ENCODE measurements at places on chromosomes 6 and 20.

- no peak for DNase-seq
Measured at GRCh38 chr6:107083047-107083768, 32.1 kb downstream of the BEND3 start.

GRCh38 chr6:161434921-161435747 lies 161.3 kb upstream of the AGPAT4 start:
- no peak for DNase-seq

DNA sequence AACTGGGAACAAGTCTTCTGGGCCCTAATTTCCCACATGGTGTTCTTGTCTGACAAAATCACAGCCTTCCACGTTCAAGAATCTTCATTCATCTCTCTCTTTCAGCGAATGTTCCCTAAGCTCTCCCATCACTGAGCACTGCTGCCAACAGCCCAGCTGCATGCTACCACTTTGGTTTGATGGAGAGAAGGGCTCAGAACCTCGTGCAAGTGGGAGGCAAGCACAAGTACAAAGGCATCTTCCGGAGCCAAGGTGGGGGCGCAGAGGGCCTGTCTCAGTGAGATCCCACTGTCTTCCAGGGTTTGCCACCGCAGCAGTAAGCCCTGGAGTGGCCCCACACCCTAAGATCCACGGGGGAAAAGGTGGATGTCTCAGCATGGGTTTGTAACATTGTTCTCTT lies 17.2 kb downstream of the DLL1 start:
- peak; percentile 28 for DNase-seq

DNA sequence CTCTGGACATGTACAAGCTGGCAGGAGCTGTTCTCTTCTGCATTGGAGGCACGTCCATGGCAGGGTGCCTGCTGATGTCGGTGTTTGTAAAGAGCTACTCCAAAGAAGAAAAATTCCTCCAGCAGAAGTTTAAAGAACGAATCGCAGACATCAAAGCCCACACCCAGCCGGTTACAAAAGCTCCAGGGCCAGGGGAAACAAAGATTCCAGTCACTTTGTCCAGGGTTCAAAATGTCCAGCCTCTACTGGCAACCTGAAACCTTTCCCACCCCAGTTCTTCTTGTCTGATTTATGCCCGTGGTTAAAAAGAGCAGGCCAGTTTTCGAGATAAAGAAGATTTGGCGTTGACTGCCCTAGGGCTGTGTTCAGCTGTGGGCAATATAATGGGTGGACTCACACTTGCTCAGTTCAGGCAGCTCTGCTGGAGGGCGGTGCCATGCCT lies 19.7 kb downstream of the NRSN1 start:
- no peak for DNase-seq

- DNase-seq = no peak
Measured at GRCh38 chr20:11467436-11467835, 450.3 kb upstream of the BTBD3 start.

- DNase-seq = no peak
Measured at GRCh38 chr6:98041921-98042320, 758.9 kb upstream of the MMS22L start.

GRCh38 chr6:13433709-13434121 lies 53.7 kb downstream of the GFOD1 start:
- no peak for DNase-seq

GRCh38 chr6:37555040-37555781 lies 55.5 kb upstream of the CCDC167 start:
- DNase-seq = no peak

GRCh38 chr20:23455639-23456038 lies 3.0 kb upstream of the CST11 start:
- DNase-seq = no peak

GRCh38 chr6:92710048-92710447 lies 709.3 kb downstream of the EPHA7 start:
- DNase-seq = no peak

GRCh38 chr6:39226639-39227329 lies 2.5 kb downstream of the KCNK5 start:
- no peak for DNase-seq

GRCh38 chr6:128731249-128732165 lies 151.4 kb upstream of the LAMA2 start:
- DNase-seq = no peak

- no peak for DNase-seq
Measured at GRCh38 chr20:24018796-24019195, 30.2 kb upstream of the GGTLC1 start.

DNA sequence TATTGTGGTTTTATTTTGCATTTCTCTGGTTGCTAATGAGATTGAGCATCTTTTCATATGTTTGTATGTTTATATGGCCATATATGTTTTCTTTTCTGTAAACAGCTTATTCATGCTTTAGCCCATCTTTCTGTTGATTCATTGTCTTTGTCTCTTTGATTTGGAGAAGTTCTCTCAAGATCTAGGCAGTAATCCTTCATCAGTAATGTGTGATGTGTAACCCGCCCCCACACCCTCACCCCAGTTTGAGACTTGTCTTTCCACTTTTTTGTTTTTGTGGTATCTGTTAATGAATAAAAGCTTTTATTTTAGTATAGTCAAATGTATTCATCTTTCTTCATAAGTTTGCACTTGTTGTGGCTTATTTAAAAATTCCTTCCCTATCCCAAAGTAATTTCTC lies 26.0 kb downstream of the ZC3H12D start:
- DNase-seq = no peak

GRCh38 chr6:112502351-112503090 lies 155.4 kb downstream of the RFPL4B start:
- DNase-seq = no peak

- DNase-seq = peak; percentile 54
Measured at GRCh38 chr6:14924126-14925024, 321.5 kb upstream of the JARID2 start.

GRCh38 chr6:150072201-150072600 lies 3.3 kb upstream of the ULBP3 start:
- peak; percentile 79 for DNase-seq

- DNase-seq = peak; percentile 32
Measured at GRCh38 chr20:25257756-25258475, 10.0 kb downstream of the PYGB start.

DNA sequence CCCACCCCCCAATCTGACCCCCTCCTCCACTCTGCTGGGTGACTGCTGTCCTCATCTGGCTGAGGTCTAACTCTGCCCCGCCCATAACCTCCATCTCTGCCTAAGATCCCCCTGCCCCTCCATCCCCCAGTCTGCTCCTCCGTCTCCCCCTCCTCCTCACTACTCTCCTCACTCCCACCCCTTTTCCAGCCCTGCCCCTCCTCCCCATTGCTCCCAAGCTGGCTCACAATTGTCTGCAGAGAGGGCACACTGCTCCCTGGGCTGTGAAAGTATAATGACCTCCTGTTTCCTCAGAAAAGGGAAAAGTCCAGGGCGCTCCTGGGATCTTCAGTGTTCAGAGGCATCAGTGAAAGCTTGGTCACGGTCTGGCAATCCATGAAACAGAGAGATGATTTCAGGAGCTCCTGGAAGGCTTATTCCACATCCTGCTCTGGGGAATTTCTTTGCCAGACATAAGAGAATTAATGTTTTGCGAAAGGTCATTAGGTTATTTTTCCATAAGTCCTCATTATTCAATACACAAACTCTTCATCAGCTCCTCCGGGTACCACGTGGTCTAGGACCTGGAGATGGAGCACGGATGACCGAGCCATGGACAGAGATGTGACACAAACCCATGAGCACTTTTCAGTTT lies 21.5 kb downstream of the CST5 start:
- no peak for DNase-seq

GRCh38 chr20:17381724-17382123 lies 149.5 kb downstream of the BFSP1 start:
- DNase-seq = no peak

DNA sequence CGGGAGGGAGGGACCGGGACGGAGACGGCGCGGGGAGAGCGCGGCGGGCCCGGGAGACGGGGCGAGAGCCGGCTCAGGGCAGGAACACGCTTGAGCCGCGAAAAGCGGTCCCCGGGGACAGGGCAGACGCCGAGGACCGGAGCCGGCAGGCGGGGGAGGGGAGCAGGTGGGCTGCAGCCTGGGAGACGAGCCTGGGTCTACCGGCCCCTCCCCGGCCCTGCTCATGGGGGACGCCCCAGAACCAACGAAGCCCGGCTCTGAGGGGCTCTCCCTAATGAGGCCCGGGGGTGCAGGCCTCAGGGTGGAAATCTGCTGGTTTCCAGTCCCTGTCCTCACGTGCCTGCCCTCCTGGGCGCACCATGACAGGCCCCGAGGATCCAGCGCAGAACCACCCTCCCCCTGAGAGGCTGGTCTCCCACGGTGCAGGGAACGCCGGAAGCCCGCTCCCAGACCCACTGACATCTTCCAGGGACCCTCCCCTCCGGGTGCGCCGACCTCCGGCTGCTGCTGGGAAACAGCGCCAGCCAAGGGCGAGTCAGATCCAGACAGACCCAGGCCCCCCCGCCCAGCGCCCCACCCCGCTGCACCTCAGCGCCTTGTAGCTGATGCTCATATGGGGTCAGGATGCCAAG lies 571 bp upstream of the EEF1A2 start:
- peak; percentile 64 for DNase-seq

DNA sequence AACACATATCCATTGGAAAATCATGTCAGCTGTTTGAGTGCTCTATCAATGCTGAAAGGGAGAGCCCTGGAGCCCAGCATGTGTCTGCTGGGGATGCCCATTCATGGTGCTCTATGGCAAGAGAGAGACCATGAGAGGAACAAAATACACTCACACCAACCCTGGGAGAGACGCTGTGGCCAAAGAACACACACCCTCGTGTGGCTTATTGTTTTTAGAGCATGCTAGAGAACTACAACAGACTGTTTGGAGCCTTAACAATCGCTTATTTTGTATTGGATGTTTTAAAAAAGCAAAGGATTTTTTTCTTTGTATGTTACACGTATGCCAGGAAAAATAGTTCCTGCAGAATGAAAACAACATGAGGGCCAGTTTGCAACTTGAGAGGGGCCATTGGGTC lies 151.0 kb downstream of the SLC24A3 start:
- no peak for DNase-seq

DNA sequence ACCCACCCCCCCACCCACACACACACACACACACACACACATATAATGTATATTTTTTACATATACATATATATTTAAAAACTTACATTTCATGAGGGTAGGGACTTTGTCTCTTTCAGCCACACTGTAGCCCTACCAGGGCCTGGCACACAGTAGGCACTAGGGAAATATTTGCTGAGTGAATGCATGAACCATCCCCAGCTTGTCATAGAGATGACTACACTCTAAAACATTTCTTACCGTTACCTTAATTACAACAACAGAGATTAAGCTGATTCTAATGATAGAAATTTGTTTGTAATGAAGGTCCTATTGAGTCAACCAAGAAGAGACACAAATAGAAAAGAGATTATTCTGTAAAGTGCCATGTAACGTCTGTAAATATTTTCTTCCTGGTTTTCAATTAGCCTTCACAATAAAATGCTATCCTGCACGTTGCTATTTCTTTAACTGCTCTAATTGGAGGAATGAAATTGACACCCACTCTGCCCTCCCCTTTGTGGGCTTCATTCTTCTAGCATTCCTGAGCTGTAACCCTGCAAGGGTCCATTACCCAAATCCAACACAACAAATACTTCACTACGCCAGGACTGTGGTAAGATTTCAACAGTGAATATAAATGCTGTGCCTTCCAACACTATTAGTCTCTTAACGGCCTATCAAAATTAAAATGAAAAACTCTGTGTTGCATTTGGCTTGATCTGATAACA lies 30.8 kb downstream of the SIM1 start:
- no peak for DNase-seq

DNA sequence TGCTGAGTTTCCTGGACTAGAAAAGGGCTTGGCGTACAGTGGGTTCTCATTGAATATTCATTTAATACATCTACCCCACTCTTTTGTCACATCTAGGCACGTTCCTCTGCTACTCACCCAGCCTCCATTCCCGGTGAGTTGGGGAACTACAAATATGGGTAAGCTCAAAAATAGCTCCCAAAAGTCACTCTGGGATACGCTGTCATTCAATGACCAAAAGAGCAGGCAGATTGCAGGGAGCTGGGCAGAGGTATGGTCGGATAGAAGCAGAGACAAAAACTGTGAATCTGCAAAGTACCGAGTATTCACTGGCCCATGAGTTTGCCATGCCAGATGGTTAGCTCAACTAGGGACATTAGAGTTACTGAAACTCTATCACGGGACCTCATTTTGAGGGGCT lies 103.9 kb upstream of the SASH1 start:
- DNase-seq = no peak

DNA sequence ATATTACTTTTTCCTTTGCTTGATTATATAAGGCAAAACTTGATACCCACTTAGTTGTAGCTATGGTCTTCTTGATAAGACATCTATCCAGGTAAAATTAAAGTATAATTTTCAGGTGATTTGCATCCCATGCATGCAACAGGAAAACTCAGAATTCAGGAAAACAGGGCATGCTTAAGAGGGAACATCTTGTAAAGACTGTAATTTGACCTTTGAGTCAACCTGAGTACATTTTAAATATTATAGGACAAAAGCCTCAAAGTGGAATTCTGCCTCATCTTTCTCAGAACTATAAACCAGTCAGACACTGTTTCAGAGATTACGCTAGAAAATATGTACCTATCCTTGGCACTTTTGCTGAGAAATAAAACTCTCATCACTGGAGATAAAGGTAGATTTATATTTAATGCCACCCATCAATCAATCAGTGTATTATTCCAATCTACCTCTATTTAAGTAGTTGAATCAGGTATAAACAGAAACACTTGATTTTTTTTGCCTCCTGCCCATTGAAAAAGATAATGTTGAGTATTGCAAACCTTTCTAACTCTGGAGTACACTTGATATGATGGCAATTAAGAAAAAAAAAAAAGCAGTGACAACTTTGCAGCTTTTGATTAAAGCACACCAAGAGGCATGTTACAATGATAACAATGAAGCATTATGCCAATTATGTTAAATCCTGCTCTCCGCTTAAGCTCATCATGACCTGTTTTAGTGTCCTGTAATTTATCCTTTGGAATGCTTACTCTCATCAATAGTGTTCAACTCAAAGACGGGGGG lies 2.8 kb downstream of the CITED2 start:
- no peak for DNase-seq

- no peak for DNase-seq
Measured at GRCh38 chr6:36378936-36379335, 8.5 kb downstream of the ETV7 start.

DNA sequence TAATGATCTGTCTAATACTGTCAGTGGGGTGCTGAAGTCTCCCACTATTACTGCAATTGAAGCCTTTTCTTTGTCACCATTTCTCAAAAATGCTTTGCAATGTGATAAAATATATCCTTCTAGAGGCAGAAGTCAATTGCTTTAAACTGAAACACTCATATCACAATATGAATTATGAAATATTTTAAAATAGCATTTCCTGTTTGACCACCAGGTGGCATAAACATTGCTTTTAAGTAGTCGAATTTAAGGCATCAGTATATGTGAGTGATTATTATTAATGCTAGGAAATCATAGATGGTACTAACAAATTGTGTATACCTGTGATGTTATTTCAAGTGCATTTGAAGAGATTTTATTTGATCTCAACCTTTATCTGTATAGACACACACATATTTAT lies 87.5 kb downstream of the MEI4 start:
- DNase-seq = no peak

- DNase-seq = no peak
Measured at GRCh38 chr6:164142322-164142721, 727.8 kb downstream of the QKI start.

- DNase-seq = no peak
Measured at GRCh38 chr6:53042112-53042511, 23.1 kb upstream of the FBXO9 start.

- no peak for DNase-seq
Measured at GRCh38 chr6:118103381-118104146, 196.5 kb downstream of the SLC35F1 start.
